ENCODE measurements at places on chromosomes 2 and 18.

GRCh38 chr18:8480506-8481328, 128.5 kb upstream of the RAB12 start:
- peak; percentile 88 for DNase-seq

GRCh38 chr2:167487728-167488127, 599.4 kb downstream of the XIRP2 start:
- DNase-seq = no peak

DNA sequence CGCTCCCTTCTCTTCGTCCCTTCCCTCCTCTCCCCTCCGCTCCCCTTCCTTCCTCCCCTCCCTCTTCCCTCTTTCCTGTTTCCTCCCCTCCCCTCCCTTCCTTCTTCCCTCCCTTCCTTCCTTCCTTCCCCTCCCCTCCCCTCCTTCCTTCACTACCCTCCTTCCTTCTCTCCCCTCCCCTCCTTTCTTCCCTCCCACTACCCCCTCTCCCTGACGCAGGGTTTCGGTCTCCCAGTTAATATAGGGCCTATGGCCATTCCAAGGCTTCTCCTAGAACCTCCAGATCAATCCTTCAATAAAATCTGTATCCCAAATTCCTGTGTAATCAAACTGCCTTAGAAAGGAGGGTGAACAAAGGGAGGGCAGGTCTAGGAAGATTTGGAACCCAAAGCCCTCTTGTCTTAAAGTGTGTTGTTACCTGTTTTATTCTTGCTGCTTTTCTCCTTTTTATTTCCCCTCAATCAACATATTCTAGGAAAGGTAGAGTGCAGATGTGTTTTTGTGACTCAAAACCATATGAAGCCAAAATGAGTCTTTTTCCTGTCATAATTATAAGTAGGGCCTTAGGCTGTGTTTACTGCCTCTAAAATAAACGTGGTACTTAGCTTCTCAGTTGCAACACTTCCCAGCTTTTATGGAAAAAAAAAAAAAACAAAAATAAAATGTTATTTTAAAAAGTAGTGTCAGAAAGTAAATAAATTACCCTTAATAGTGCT, 53.7 kb downstream of the GPD2 start:
- DNase-seq = no peak

GRCh38 chr18:911025-911424, 6.4 kb downstream of the ADCYAP1 start:
- DNase-seq = no peak

GRCh38 chr2:96651793-96652192, 9.2 kb downstream of the FER1L5 start:
- no peak for DNase-seq

DNA sequence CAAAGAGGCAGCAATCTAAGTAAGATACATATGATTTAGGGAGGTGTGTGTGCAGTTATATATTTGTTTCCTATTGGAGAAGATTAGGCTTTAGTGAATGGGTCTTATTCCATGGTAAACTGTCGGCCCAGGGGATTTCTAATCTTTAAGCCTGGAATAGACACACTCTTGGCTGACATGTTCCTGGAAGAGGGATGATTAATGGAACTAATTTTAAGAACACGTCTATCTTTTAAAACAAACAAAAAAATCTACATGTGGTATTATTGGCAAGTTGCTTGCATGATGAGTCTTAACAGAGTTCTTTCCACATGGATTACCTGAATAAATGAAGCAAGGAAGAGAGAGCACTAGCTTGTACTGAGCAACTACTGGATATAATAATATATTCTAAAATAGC, 114.2 kb upstream of the NT5C1B start:
- DNase-seq = no peak

- DNase-seq = no peak
Measured at GRCh38 chr18:76484749-76485387, 10.2 kb downstream of the ZNF516 start.

- peak; percentile 81 for DNase-seq
Measured at GRCh38 chr2:72862239-72862988, 24.8 kb upstream of the SPR start.

DNA sequence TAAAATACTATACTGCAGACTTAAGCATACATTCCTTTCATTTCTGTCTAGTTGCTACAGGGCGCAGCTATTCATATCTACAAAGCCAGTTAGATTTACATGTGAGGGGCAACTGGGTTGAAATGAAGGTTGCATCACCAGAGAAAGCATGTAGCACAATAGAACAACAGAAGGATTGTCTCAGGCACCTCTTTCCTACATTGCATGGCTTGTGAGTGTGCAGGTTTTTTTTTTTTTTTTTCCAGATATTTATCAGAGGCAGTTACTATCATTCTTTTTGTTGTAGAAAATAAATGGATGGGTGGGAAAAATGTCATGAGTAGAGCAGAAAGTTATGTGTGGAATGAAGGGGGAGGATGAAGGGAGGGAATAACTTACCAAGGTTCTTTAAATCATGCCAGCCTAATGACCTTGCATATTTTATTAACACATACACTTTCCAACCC, 86.8 kb downstream of the ERBB4 start:
- DNase-seq = no peak

DNA sequence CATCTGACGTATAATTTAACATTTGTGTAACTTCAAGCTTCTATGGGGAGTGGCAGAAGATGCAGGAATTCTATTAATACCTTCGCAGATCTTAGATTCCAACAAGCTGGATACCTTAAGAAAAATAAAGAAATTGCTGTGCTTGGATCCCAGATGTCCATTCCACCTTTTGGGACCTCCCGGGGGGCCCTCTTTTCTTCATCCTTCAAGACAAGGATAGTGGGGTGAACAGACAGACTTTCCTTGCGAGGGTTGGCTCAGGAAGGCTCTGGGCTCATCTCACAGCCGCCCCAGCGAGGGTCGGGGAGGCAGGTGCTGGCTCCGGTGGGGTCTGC, 509 bp upstream of the RNF144A start:
- DNase-seq = no peak

DNA sequence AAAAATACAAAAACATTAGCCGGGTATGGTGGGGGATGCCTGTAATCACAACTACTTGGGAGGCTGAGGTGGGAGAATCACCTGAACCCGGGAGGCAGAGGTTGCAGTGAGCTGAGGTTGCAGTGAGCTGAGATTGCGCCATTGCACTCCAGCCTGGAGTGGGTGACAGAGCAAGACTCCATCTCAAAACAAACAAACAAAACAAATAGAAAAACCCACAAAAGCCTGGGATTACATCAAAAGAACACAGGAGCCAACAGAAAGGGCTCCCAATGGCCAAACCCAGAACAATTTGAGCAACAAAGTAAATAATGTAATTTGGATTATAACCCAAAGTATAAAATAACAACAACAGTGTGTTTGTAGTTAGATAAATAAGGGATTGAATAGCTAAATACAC, 159.8 kb downstream of the UXS1 start:
- DNase-seq = no peak

DNA sequence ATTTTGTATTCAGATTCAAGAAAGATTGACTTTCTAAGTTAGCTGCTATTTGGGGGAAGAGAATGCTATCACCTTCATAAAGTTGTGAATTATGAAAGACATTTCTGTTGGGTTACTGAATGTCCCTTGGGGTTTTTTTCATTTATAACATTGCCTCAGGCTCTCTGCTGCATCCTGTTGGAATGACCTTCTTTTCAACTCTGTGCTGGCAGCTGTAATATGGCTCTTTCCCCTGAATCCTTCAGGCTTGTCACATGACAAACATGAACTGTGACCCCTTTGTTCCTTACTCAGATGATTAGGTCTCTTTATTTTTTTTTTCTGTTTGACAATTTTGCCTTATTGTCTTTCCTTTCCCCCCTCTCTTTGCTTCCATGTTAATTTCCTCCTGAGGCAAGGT, 159.8 kb downstream of the TAF4B start:
- DNase-seq = no peak

DNA sequence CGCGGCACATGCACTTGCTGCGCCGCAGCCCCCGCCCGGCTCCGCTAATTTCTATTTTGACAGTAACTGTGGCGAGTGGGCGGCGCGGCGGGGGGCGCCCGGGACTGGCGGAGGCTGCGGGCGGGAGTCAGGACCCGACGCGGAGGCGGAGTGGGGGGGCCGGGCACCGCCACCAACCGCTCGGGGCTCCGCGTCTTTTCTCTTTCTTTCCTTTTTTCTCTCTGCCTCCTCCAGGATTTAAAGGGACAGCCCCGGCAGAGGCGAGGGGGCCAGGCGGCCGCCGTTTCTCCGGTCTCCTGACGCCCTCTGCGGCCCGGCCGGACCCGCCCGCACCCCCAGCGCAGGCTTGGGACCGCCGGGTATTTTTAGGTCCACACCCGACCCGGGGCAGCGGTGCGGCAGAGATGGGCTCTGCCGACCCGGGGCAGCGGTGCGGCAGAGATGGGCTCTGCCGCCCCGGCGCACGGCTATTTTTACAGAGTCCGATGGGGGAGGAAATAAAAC, 460 bp upstream of the ZBTB7C start:
- DNase-seq = no peak

DNA sequence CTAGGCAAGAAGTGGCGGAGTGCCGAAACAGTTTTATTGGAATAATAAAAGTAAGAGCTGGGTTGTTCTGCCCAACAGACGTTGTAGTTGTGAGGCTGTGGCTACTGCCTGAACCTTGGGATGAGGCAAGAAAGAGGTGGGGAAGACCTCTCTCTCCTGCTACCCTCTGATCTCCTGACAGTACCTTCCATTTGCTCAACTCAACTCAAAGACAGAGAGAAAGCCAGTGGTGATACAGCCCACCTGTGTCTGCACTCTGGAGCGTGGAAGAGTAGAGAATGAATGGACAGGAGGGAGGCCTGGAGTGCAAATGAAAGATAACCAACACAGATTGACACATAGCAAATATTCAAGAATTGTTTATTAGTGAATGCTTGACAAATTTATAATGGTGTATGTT, 590.3 kb downstream of the NYAP2 start:
- no peak for DNase-seq

DNA sequence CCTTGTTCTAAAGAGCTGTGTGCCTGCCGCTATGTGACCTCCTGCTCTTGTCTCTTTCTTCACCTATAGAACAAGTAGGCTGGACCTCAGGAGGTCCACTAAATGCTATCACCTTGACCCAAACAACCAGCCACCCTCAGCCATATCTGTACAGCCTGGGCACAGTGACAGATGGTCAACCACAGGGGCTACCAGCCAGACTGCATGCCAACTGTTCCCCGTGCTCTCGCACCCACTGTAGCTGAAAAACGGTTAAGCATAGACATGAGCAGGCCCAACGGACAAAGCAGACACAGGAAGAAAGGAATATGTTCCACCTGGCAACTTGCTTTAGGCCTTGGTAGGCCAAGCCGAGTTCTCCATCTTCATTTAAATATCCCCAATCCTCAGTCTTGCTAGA, 43.2 kb upstream of the ACAA2 start:
- DNase-seq = peak; percentile 37

GRCh38 chr2:201881741-201882140, 75.4 kb downstream of the CDK15 start:
- DNase-seq = no peak

- DNase-seq = no peak
Measured at GRCh38 chr2:237864444-237864931, 5.1 kb downstream of the RAMP1 start.

DNA sequence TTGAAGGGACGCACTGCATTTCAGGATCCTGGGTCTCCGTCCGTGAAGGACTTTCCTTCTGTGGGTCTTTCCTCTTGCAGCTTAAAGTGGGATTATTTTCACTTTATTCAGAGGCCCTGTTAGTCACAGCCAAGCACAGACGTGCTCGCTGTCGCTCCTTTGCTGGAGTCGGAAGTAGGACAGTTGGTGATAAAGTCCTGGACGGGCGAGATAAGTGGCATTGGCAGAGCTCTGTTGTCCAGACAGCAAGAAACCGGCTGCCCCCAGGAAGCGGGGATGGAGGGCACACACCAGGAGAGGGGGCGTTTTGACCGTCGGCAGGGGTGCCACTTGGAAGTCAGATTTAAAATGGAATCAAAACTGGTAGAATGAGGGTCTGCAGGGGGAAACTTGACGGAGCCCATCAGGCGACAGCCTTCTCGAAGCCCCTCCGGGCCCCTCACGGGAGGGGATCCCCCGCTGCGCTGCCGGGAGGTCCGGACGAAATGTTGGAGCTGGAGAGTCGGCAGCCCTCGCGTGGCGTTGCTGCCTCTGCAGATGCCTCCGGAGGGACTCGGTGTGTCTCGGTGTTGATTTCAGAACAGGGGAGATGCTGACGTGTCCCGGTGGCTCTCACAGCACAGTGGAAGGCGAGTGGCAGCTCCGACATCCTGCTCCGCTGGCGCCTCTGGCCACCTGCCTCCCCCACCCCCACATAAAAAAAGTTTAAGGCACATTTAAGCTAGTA, 124.2 kb downstream of the NFATC1 start:
- no peak for DNase-seq

- DNase-seq = peak; percentile 63
Measured at GRCh38 chr2:170930131-170930990, 1.3 kb downstream of the GORASP2 start.

- DNase-seq = no peak
Measured at GRCh38 chr2:239443666-239444567, 43.1 kb upstream of the HDAC4 start.

DNA sequence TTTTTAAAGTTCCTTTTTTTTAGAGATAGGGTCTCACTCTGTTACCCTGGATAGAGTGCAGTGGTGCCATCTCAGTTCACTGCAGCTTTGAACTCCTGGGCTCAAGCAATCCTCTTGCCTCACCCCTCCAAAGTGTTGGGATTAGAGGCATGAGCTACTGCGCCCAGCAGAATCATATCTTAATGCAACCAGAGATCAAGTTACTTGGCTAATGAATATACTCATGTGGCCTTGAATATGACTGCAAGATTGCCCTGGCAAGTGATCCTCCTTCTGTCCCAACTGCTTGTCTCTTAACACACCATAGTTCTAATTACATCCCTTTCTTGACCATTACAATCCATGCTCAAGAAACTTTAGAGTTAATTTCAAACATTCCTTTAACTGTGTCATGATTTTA, 133.5 kb downstream of the SRBD1 start:
- DNase-seq = no peak

DNA sequence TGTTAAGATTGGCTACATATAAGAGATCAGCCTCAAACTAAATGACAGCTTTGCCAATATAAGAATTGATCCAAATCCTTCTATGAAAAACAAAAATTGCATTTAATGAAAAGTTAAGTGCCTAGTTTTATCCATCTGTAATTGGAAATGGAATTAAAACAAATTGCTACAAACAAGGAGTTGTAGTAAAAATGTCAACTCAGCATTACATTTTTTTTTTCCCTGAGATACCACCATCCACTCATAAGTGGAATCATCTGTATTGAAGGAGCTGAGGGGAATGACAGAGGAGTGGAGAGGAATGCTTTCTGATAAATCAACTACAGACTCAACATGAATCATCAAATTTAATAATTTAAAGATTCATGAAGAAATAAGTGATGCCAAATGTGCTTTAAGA, 601.8 kb downstream of the TMEM182 start:
- DNase-seq = no peak

- peak; percentile 58 for DNase-seq
Measured at GRCh38 chr2:42810971-42811811, 18.8 kb upstream of the HAAO start.

GRCh38 chr2:40653829-40654228, 201.9 kb upstream of the SLC8A1 start:
- DNase-seq = no peak

- no peak for DNase-seq
Measured at GRCh38 chr18:58860747-58861231, 3.9 kb upstream of the ZNF532 start.

GRCh38 chr18:2569338-2570207, 1.7 kb downstream of the METTL4 start:
- DNase-seq = no peak
